ENCODE measurements at places on chromosomes 7 and 10.

DNA sequence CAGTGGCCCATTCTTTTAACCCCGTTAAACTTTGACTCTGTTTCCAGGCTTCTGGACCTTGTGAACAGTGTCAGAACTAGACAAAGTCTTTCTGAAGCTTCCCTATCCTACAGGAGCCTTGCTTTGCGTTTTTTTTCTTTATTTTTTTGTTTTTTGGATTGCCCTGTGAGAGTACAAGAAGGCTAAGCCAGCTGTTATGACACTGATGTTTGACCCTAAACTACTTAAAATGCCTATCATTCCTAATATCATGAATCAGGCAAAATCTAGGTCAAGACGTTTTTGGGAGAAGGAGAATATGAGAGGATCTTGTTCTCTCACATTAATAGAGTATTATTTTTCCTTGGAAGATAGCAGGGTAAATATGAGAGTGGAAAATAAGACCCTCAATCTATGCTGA lies 79.8 kb downstream of the EPDR1 start:
- no peak for DNase-seq

- no peak for DNase-seq
Measured at GRCh38 chr10:95579292-95579691, 18.1 kb upstream of the SORBS1 start.

DNA sequence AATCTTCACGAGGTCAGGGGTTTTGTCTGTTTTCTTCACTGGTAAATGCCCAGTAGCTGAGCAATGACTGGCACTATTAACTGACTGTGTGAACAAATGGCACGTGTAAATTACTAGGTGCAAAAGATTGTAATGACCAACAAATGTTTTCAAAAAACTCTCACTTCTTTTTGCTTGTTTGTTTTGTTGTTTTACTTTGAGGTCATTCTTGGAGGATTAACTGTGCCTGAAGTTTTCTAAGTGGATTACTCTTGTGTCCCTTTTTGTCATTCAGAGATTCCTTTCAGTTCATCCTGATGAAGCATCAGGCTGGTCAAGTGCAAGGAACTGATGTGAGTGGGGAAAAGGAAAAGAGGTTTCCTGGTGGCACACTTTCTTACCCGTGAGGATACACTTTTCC lies 74.4 kb upstream of the PPP1R3C start:
- DNase-seq, result no peak

DNA sequence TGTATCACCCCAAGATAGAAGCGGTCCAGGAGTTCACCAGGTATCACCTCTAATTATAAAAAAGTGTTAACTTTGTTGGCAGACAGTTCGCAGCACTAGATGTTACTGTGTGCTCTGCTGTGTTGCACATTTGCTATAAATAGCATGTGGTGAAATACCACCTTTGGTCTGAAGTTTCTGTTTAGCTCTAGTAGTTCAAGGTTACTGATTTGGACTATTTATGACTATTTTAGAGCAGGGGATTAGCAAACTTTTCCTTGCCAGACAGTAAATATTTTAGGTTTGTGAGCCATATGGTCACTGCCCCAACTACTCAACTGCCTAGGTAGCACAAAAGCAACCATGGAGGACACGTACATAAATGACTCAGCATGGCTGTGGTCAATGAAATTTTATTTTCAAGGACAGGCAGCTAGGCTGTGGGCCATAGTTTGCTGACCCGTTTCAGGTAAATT lies 16.5 kb downstream of the DENND10 start:
- no peak for DNase-seq

DNA sequence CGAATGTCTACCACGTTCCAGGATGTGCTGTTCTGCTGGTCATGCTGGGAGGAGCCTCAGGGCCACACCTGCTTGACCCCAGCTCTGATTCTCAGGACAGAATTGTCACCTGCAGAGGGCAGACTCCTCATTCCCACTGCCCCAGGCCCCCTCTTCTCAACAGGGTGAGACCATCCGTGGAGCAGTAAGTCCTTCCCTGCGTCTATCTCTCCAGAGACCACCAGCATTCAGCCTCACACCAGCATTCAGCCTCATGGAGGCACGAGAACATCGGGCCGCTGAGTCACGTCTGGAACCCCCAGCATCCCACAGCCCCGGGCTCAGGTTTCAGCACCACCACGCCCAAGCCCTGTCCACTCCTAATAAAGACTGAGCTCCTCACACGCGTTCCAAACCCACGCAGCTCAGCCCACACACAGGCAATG lies 273.4 kb downstream of the DIP2C start:
- DNase-seq, result no peak

DNA sequence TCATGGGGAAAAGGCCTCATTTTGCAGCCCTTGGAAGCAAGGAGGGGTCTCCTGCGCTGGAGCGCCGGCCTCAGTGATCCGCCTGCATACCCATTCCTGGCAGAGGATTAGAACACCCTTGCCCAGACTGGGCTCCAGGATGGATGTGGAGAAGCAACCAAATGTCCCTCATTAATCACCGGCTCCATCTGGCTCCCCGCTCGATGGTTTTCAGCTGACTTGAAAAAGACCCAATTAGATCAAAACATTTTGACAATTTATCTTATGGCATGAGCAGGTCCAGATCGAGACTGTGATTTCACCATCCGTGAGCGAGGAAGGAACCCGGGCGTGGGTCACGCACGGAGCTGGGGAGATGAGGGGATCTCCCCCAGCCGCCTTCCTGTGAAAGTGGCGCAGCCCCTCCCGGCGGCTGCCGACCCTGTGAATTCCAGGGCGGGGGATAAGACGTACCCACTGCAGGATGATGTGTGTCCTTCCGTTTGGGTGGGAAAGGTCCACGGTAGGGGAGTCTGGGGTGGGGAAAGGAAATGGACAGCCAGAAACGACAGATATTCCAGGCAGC lies 141.6 kb downstream of the EMX2 start:
- no peak for DNase-seq

- DNase-seq, result no peak
Measured at GRCh38 chr7:17586711-17587110, 288.3 kb downstream of the AHR start.

DNA sequence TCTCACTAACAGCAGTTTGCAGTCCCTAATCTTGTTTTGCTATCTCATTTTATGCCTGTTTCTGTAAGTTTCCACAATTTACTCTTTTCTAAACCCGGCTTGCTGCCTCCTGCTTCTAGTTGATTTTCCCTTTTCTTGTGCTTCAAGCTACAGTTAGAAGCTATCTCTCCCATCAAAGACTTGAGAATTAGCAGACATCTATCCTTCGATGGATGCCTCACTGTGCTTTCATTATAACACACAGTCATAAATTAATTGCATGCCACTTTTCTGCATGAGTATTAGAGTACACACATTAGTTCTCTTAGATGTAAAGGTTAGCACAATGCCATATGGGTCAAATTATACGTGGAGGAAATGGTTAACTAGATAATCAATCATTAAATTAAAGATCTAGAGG lies 48.7 kb downstream of the SEMA3A start:
- DNase-seq, result no peak

DNA sequence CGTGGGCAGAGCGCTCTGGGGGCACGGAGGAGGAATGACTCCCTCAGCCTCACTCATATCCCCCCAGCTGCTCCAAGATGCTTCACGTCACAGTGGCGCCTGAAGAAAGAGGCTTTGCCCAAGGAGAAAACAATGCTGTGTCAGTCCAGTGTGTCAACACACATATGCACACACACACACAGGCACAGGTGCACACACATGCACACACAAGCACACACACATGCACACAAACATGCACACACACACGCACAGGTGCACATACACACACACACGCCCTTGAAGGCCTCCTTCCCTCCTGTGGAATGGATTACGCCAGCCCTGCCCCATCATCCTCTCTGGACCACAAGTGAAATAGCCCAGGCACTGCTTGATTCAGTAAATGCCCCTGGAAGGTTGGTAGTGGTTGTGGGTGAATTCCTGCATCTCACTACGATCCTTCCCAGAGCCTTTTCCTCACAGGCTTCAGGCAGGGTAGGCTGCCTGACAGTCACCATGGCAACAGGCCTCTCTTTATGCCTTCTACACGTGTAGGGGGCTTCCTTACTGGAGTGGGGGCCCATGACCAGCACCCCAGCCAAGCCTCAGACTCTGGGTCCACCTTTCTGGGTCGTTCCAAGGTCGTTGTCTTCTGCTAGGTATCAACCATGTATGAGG lies 371.5 kb upstream of the PODXL start:
- no peak for DNase-seq

GRCh38 chr10:51090190-51090589 lies 15.9 kb downstream of the PRKG1 start:
- no peak for DNase-seq

DNA sequence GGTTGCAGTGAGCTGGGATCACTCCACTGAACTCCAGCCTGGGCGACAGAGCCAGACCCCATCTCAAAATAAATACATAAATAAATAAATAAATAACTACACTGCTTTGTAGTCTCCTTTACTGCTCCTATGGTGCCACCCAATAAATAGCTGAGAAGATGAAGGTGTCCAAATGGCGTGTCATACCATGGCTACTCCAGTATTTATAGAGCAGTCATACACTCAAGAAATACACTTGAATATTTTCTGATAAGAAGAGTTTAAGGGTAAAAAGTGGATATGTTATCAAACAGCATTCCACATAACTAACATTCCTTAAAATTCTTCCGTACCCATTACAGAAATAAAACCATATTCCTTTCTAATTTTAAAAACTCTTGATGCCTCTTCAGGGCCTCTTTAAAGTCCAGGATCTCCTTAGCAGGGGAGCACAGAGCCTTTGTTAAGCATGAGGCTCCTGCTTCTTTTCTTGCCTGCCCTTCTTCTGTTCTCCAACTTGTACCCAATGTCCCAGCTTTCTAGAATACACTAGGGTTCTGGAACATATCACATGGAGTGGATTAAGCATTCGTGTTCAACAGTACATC lies 7.9 kb upstream of the SAR1A start:
- no peak for DNase-seq

DNA sequence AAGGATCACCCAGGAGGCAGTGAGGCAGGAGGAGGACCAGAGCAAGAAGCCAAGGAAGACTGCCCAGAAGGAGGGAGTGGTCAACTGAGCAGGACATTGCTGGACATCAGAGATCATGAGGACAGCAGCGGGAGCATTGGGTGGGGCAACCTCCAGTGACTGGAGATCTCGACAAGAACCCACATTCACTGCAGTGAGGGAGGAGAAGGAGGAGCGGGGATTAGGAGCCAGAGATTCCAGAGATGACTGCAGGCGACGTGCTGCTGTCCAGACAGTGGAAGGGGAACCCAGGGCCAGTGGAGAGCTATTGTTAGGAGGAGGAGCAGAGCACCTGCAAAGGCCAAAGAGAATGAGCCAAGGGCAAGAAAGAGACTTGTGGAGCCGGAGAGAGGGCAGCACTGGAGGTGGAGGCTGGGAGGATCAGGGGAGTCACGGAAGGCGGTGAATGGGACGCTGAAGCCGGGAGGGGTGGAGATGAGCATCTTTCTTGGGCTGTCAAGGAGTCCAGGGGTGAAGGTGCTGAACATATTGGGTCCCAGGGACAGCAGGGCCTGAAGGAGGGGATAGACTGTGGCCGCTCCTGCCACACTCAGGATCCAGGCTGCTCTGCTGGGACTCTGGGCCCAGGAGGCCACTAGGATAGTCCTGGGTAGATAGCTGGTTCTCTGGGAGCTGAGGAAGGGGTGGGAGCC lies 140.1 kb upstream of the UNC5B start:
- no peak for DNase-seq

- DNase-seq, result no peak
Measured at GRCh38 chr10:92527716-92528115, 46.2 kb downstream of the IDE start.

GRCh38 chr10:118594392-118595063 lies 920 bp downstream of the PRLHR start:
- no peak for DNase-seq

- DNase-seq, result no peak
Measured at GRCh38 chr10:27248215-27248614, 7.6 kb upstream of the ACBD5 start.

DNA sequence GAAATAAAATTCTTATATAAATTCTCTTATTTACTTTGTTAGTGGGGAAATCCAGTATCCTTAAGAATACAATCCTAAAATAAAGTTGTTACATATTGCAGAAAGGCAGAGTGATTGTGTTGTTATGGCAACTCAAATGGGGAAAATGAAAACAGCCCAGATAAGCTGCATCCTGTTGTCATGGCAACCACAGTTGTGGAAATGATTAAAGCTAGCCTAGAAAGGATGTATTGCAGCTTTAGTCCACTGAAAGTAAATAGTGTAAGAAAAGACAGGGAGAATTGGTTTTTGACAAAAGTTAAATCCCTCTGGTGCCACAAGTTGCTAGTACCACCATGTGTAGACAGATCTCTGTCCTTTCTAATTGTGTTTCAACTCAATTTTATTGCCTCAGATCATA lies 43.2 kb downstream of the BTRC start:
- DNase-seq, result no peak

- DNase-seq, result no peak
Measured at GRCh38 chr7:147483634-147484292, 1106.8 kb upstream of the C7orf33 start.

GRCh38 chr10:128763588-128763987 lies 637.4 kb upstream of the MKI67 start:
- no peak for DNase-seq

DNA sequence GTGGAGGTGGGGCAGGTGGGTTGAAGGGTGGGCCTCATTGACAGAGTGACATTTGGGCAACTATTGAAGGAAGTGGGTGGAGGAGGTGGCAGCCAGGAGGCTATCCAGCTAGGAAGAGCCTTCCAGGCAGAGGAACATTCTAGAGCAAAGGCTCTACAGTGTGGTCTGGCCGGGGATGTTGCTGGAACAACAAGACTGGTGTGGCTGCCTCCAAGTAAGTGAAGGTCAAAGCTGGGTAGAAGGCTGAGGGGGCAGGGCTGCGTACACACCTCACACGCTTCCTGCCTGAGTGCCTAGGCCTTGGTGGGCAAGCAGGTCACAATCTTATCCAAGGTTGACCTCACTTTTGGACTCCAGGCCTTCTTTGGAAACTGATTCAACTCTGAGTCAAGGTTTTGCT lies 6.6 kb downstream of the CPA1 start:
- DNase-seq, result no peak

DNA sequence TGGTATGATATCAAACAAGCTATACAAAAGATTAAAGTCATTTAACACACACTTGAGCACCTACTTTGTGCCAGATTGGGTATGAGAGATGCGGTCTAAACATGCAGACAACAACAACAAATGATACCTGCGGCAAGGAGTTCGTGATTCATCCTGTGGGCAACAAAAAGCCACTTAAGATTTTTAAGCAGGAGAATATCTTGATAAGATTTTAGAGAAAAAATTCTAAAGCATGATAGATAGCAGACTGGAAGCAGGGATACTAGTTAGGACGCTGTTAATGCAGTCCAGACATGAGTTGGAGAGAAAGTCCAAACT lies 1.6 kb upstream of the KBTBD2 start:
- DNase-seq, result no peak

- no peak for DNase-seq
Measured at GRCh38 chr7:116236020-116236630, 25.8 kb downstream of the TES start.

DNA sequence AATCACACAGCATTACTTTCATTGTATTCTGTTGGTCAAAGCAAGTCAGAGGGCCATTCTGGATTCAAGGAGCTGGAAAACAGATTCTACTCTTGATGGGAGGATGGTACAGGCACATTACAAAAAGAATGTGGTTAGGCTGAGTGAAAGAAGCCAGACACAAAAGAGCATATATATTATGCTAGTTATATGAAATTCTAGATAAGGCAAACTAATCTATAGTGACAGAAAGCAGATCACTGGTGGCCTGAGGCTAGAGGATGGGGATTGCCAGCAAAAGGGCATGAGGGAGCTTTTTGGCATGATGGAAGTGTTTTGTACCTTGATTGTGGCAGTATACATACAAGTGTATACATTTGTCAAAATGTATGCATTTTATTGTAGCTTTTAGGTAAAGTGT lies 96.8 kb downstream of the SPAG6 start:
- no peak for DNase-seq

- no peak for DNase-seq
Measured at GRCh38 chr10:92845921-92846320, 2.4 kb upstream of the EXOC6 start.

Measured in NCI-H1436 treated with DMSO at 0.1 percent for 48 hours (cell line).